AG04450 (cell line): ENCODE measurements at places on chromosomes 7 and 10. TPM values are rescaled to one million over a fixed set of nuclear protein-coding genes. Genes with fewer than 3 reads are reported as not detected.

DNA sequence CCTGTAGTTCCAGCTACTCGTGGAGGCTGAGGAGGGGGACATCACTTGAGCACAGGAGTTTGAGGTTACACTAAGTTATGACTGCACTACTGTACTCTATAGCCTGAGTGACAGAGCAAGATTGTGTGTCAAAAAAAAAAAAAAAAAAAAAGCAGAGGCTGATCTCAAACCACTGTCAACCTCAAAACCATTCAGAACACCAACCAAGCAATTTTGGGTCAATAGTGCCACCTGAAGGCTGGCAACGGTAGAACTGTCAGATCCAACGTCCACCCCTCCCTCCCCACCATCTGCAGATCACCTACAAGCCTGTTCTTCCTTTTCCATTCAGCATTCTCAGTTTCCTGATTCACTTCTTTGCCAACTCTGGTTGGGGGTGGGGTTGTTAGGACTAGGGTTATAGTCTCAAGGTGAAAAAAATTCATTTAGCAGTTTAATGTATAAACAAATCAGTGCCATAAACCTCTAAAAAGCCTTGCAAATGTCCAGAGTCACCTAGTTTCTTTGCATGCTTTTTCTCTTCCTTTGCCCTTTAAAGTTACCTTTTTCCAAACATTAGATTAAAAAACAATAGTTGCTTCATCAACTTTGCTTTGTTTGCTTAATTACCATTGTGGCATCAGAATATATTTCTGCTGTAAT is 2.6 kb downstream of the MRPS33 start:
- DNase-seq, result peak; percentile 30

GRCh38 chr10:121131426-121132265 is 280.5 kb downstream of the WDR11 start:
- DNase-seq, result no peak

DNA sequence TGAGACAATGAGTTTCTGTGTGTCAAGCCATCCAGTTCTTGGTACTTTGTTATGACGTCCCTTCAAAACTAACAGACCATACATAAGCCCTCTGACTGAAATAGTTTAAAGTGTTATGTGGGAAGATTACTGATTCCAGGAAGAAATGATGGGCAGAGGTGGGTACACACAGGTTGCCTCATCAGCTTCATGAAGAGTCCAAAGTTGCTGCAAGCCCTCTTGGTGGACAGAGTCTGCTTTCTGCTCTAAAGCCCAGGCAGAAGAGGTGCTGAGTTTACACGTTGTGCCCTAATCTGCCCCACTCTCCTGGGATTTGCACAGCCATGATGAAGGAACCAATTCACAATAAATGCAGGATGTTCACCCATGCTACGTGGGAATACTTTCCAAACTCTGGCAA is 187.4 kb downstream of the PARD3 start:
- DNase-seq, result no peak

GRCh38 chr10:125283191-125283835 is 123.0 kb upstream of the CTBP2 start:
- no peak for DNase-seq

GRCh38 chr10:22436526-22436892 is 91.2 kb downstream of the SPAG6 start:
- no peak for DNase-seq

DNA sequence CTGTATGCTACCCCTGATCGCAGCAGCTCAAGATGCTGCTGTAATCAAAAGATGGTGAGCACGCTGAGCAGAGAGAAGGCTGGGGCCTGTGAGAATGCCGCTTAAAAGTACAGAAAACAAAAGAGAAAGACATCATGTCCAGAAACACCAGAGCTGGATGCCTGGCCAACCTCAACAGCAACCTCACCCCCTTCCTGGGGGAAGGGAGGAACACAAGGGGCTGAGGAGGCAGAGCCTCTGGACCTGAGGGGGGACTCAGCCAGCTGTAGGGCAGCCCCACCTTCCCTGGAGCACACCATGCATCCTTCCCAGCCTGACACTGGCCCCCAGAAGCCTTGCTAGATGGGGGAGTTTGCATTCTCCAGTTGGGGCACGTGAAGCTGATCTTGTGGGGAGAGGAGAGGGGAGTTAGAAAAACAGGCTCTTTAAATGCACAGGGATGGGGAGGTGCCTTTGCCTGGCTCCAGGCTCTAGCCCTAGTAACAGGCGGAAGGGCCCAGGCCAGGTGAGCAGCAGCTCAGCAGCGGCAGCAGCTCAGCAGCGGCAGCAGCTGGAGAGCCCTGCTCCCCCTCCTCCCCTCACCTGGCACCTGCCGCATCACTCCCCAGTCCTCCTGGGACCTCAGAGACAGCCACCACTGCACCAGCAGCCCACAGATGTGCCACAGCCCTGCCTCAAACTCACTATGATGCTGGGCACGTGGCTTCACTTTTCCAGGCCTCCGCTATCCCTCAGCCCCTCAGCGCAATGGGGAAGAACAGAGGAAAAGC is 156.3 kb downstream of the NEURL1 start:
- no peak for DNase-seq

DNA sequence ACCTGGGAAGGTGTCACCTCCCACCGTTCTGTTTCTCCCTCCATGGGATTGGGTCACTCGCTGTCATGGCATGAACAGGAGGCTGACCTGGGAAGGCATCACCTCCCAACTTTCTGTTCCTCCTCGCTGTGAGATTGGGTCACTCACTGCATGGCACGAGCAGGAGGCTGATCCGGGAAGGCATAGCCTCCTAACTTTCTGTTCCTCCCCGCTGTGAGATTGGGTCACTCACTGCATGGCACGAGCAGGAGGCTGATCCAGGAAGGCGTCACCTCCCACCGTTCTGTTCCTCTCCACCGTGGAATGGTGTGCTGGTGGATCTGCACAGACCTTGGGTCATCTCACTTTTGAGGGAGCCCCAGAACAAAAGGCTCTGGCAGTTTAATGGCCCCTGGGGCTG is 239.2 kb upstream of the PRKCQ start:
- DNase-seq, result no peak

DNA sequence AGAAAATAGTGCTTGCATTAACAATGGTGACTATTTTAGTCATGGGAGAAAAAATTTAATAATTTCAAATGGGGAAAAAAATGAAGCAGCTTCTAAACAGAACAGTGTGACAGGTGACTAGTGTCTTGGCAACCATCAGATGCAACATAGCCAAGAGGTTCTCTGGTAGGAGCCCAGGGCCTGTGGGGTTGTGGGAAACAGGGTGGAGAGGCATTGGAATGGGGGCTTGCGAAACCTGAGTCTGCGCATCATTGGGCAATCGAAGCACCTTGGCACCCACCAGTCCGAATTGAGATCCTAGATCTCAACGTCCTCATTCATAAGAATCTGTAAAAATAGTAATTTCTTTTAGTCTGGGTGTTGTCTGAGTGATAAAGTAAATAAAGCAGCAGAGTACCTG is 19.2 kb upstream of the PARD3 start:
- no peak for DNase-seq

DNA sequence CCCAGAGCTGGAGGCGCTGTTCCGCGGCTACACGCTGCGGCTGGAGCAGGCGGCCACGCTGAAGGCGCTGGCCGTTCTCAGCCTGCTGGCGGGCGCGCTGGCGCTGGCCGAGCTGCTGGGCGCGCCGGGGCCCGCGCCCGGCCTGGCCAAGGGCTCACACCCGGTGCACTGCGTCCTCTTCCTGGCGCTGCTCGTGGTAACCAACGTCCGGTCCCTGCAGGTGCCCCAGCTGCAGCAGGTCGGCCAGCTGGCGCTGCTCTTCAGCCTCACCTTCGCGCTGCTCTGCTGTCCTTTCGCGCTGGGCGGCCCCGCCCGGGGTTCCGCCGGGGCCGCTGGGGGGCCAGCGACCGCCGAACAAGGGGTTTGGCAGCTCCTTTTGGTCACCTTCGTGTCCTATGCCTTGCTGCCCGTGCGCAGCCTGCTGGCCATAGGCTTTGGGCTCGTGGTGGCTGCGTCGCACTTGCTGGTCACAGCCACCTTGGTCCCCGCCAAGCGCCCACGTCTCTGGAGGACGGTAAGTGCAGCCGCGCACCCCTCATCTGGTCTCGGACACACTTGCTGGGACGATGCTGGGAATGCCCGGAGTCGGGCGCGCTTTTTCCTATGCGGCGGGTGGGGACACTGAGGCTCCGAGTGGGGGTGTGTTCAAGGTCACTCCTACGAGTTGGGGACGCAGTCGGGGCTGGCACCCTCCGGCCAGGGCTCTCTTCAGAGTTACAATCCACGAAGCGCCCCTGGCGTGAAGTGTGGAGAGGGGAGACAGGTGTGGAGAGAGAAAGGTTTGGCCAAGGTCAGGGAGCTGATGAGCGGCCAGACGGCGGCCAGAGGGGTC is 717 bp downstream of the ADCY1 start:
- no peak for DNase-seq

DNA sequence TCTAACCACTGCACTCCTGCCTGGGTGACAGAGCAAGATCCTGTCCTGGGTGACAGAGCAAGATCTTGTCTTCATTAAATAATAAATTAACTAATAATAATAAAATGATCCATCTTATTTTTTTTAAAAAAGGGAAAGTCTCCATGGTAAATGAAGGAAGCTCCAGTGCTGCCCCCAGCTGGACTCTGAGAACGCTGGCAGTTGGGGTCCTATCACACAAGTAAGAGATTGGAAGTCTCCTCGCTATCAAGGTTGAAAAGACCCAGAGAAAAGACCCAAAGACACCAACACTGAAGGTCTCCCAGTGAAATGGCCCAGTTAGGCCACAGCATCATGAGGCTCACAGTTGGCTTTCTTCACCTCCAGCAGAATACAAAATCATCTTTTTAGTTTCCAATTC is 13.8 kb upstream of the C10orf67 start:
- DNase-seq, result no peak

- DNase-seq, result no peak
These were observed 791.7 kb downstream of the REEP3 start for GRCh38 chr10:64312876-64313275.

GRCh38 chr10:15197911-15198310 is 29.4 kb upstream of the NMT2 start:
- no peak for DNase-seq

DNA sequence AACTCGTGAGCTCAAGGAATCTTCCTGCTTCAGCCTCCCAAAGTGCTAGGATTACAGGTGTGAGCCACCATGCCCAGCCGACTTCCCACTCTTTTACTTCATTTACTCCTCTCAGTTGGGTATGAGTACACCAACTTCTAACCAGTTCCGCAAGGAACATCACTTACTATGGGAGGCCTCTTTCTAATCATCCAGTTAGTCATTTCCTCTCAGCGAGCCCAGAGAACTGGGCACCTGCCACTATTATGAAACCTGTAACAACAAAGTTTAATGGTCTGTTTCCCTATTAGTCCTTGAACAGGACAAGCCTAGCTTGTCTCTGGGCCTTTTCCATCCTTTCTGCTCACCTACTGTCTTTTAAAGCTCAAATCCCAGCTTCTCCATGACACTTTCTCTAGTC is 88.8 kb downstream of the DNMBP start:
- DNase-seq, result no peak

DNA sequence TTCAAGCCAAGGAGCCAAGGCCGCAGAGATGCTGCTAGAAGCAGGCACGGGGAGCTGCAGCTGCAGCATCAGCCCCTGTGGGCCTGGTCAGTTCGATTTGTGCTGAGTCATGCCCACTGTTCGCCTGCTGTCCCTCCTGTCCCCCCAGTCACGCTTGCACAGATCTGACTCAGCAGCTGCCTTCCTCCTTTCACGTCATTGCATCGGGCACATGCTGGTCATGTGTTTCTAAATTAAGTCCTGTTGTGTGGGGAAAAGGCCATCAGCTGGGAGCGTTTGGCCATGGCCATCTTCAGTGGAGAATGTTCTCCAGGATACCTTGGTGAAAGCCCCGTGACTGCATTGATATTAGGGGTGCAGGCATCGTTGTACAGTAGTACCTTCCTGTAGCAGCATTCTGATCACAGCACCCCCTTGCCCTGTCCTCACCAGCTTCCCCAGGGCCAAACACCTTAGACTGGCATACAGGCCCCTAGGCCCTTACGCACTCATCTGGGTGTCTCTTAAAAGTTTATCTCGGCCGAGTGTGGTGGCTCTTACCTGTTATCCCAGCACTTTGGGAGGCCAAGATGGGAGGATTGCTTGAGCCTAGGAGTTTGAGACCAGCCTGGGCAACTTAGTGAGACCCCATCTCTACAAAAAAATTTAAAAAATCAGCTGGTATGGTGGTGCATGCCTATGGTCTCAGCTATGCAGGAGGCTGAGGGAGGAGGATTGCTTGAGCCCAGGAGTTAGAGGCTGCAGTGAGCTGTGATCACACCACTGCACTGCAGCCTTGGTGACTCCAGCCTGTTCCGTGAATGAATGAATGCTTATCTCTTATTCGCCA is 23.2 kb downstream of the POR start:
- DNase-seq, result peak; percentile 75

DNA sequence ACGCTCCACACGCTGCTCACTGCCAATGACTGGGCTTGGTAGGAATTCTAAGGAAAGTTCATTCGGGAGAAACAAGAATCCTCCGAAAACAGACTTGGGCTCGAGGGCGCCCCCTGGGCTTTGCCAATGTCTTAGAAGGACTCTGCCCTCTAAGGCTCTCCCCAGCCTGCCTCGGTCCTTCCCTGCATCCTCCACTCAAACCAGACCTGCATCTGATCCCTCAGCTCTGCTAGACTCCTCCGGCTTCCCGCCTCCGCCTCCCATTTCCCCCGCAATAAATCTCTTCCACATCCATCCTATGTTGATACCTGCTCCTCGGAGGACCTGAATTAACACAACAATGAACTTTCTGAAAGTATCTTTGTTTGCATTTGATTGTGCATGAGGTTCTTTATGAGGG is 177.6 kb downstream of the PLPP4 start:
- no peak for DNase-seq

DNA sequence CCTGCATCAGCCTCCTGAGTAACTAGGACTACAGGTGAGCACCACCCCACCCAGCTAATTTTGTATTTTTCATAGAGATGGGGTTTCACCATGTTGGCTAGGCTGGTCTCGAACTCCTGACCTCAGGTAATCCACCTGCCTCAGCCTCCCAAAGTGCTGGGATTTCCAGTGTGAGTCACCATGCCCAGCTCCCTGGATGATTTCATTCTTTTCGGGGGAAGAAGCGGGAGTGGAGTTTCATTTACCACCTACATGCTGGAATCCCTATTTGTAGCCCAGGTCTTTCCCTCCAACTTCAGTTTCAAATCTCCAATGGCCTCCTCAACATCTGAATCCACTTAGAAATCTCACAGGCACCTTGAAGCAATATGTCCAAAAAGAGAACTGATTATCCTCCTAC is 2.9 kb upstream of the BTRC start:
- no peak for DNase-seq

GRCh38 chr10:105742184-105742583 is 1101.1 kb downstream of the SORCS3 start:
- DNase-seq, result no peak

Gene SPDYE2B
- polyA plus RNA-seq, result not detected in 2 replicates

Gene SPDYE8
- 0.10 TPM in 1 of 2 replicates, not detected in the other for polyA plus RNA-seq

Gene STEAP2
- polyA plus RNA-seq, result 5.4 and 6.4 TPM in 2 replicates

Gene CYP26A1
- polyA plus RNA-seq, result not detected in 2 replicates

Gene CLDN4
- polyA plus RNA-seq, result 0.15 and 0.16 TPM in 2 replicates

Gene TEX47
- polyA plus RNA-seq, result not detected in 2 replicates

Gene PLXNA4
- 0.01 and 0.05 TPM in 2 replicates for polyA plus RNA-seq

Gene RASA4B
- 4.0 and 5.2 TPM in 2 replicates for polyA plus RNA-seq

Gene TSPAN12
- 3.4 and 6.9 TPM in 2 replicates for polyA plus RNA-seq

Gene PLCE1
- polyA plus RNA-seq, result 2.0 and 2.2 TPM in 2 replicates
